ENCODE measurements at places on chromosomes 3 and 15.

DNA sequence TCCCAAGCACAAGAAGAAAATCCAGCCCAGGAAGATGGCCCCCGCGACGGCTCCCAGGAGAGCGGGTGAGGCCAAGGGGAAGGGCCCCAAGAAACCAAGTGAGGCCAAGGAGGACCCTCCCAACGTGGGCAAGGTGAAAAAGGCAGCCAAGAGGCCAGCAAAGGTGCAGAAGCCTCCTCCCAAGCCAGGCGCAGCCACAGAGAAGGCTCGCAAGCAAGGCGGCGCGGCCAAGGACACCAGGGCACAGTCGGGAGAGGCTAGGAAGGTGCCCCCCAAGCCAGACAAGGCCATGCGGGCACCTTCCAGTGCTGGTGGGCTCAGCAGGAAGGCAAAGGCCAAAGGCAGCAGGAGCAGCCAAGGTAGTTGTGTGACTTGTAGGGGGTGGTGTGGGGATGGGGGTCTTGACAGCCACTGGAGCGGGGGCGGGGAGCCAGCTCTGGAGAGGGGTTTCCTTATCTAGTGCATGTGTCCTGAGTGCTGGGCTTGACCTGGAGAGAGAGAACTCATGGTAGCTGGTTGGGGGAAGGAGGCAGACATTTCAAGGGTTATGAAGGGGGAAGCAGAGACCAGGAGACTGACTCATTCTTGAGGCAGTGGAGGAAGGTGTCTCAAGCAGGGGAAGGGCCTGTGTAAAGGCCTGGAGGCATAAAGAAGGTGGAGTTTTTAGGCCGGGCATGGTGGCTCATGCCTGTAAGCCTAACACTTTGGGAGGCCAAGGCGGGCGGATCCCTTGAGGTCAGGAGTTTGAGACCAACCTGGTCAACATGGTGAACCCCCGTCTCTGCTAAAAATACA is 6.2 kb downstream of the H1-8 start:
- no peak for DNase-seq

DNA sequence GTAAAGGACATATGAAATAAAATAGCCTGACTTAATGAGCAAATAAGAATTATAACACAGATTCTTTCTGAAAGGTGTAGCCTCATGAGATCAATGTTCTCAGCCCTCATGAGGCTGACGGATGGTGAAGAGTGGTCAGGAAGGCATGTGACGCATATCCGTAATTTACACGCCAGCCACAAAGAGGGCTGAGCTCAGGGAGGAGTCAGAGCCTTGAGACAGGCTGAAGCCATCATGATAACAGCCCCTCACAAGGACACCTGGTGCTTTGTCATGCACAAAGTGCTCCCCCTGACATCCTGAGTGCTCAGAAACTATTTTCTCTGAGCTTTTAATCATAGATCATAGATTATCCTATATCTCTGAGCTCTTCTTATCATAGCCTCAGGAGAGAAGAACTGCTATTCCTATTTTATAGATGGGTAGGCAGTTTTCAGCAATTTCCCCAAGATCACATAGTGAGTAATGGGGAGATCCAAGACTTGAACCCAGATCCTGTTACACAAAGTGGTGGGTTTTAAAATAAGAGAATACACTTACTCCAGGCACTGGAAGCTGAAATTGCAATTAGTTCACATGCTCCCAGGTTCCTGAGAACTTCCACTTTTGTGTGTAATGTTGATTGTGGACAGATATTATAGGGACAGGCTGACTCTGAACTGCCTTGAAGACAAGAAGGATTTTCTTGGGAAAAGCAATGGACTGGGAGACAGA is 267.1 kb downstream of the RPLP1 start:
- DNase-seq: no peak

DNA sequence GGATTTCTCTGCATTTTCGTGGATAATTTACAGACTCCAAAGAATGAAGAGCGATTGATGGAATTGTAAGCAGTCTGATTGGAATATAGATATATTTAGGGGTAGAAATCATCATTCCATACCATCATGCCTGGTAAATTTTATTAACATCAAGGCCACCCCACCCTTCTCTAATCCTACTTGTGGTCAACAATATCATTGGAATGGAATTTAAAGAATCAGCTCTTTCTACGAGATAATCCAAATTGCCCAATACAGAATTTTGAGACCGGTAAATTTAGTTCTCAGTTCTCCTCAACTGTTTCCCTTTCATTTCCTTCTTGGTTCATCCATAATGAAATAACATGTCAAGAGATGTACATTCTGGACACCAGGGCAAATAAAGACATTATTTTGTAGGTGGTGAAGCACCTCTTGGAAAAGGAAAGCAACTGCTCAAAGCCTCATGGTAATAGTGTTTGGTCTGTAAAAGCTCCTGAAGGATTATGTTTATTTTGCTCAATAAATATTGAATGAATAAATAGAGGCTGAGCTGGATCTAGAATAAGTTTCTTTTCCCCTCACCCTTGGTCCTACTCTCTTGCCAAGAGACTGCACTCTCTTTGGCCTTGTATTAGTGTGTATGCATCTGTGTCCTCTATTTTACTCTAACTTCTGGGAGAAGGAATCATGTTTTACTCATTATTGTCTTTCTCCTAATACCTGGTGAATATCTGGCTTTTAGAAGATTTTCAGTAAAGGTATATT is 133.7 kb upstream of the BCL6 start:
- no peak for DNase-seq

- no peak for DNase-seq
These were observed 250.1 kb downstream of the ZBTB20 start for GRCh38 chr3:114896978-114897377.

DNA sequence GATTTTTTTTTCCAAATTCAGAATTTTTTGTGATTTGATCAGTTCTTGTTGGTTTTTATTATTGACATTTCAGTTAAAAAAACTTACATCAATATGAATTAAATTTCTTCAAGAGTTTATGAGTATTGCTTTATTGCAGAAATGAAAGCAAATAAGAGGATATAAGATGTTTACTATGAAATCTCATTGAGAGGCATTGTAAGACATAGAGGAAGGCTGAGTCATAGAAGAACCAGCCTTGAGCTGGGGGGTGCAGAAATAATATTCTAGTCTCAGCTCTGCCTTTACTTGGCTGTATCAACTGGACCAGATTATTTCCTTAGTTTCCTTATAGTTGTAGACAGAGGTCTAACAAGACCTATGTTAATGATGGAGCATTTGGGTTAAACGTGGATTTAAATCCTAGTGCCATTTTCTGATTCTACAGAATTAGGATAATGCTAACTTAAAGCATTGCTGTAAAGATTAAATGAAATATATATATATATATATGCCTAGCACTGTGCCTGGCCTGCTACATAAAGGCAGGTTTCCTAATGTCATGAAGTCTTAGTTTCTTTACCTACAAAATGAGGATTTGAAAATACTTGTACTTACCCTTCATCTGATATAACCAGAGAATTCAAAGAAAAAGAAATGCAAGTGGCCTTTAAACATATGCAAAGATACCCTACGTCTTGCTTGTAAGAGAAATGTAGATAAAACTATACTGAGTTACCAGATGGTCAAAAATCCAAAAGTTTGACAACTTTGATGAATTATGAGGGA is 7.3 kb downstream of the FAM98B start:
- no peak for DNase-seq

- no peak for DNase-seq
These were observed 165.3 kb upstream of the CTNNB1 start for GRCh38 chr3:41033956-41034519.
